Mammary microvascular endothelial cell (primary cell): ENCODE measurements at places on chromosomes 5 and 9. TPM values are rescaled to one million over a fixed set of nuclear protein-coding genes. Genes with fewer than 3 reads are reported as not detected.

NR2F1 gene
- 14.1 and 16.0 TPM in 2 replicates for total RNA-seq

PCDHA2 gene
- total RNA-seq: 0.10 TPM in 1 of 2 replicates, not detected in the other

CD14 gene
- total RNA-seq: 0.20 and 0.60 TPM in 2 replicates

SLC25A46 gene
- total RNA-seq: 50.0 and 51.4 TPM in 2 replicates

IGFBPL1 gene
- not detected in 2 replicates for total RNA-seq

TMEFF1 gene
- total RNA-seq: 14.6 and 19.6 TPM in 2 replicates

PCDHB4 gene
- 0.07 and 0.10 TPM in 2 replicates for total RNA-seq

SELENOP gene
- 17.3 and 28.6 TPM in 2 replicates for total RNA-seq

NXNL2 gene
- 0.33 TPM in 1 of 2 replicates, not detected in the other for total RNA-seq

PRDM9 gene
- total RNA-seq: not detected in 2 replicates

LRRC19 gene
- not detected in 2 replicates for total RNA-seq

F12 gene
- total RNA-seq: 0.89 and 1.4 TPM in 2 replicates

ITGA1 gene
- 12.7 and 21.5 TPM in 2 replicates for total RNA-seq

FAM169A gene
- 1.5 and 2.8 TPM in 2 replicates for total RNA-seq

FRMD3 gene
- total RNA-seq: 12.1 and 18.2 TPM in 2 replicates
